ENCODE measurements at places on chromosomes 13 and 19.

GRCh38 chr13:52849291-52850071, 1.0 kb upstream of the PCDH8 start:
- no peak for DNase-seq

DNA sequence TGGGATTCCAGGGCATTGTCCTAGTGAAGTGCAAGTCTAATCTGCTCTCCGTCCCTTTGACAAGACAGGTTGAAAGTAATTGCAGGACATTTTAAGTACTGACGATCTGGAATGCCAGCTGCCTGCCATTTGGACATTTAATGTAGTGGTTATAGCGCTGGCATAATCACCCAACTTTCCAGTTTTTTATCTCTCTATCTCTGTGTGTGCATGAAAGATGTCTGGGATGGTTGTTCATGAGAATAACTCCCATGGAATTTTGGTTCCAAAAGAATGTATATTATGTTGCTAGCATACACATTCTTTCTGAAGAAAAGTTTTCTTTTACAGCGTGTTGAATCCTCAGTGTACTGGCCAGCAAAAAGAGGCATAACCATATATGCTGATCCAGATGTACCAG, 53.6 kb downstream of the TDRD12 start:
- DNase-seq = no peak

- DNase-seq = no peak
Measured at GRCh38 chr19:17716309-17716929, 2.9 kb upstream of the MAP1S start.

DNA sequence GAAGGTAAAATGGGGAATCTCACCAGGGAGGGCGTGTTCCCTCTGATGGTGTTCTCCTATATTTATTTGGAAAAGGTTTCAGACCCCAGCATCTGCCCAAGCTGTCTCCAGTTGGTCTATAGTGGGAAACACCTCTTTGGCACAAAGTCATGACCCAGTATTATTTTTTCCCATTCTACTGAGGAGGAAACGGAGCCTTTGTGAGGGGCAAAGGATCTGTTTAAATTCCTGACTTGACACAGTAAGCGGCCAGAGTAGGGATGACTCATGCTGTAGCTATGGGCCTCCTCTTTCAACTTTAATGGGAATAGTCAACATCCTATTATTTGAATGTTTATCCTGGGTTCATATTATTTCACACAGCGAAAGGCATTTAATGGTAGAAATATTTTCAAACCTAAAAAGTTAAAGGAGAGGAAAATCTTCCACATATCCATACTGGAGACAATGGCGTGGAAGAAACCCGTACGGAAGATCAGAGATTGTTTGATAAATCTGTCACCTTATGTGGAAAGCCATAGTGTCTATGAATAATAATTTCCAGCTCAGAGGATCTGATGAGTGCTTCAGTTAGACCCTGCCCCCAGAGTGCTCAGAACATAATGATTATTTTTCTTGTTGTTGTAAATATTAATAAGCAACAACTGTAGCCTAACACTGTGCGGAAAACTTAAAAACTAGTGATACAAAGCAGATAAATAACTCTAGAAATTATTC, 126.0 kb downstream of the FOXO1 start:
- peak; percentile 7 for DNase-seq

Measured in skin of body (tissue), 3 donors.